ENCODE measurements at places on chromosomes 5 and 9. TPM values are rescaled to one million over a fixed set of nuclear protein-coding genes. Genes with fewer than 3 reads are reported as not detected.

Gene NOXA1
- total RNA-seq, result 0.52 TPM

Gene PCDHGB4
- total RNA-seq, result 4.7 TPM

Gene TTLL11
- 13.0 TPM for total RNA-seq

Gene IRX2
- total RNA-seq, result 0.52 TPM

Gene ADAMTS2
- total RNA-seq, result 29.7 TPM

Gene ZBED3
- 0.52 TPM for total RNA-seq

Gene SOHLH1
- under 0.01 TPM for total RNA-seq

Gene SMC2
- total RNA-seq, result 11.5 TPM

Gene LPAR1
- total RNA-seq, result 45.9 TPM

Gene MAST4
- 10.4 TPM for total RNA-seq

Gene CSF1R
- total RNA-seq, result 31.3 TPM

Gene TYRP1
- total RNA-seq, result not detected

Gene NR6A1
- 0.52 TPM for total RNA-seq

Gene ANXA1
- total RNA-seq, result 90.8 TPM

Gene DNAJC18
- total RNA-seq, result 16.2 TPM

Gene TNFSF8
- 1.0 TPM for total RNA-seq

Gene PCDH1
- total RNA-seq, result 20.9 TPM

Gene ZNF169
- 3.7 TPM for total RNA-seq

Gene OBP2B
- not detected for total RNA-seq

Gene PCDHA9
- 0.52 TPM for total RNA-seq

Gene PCDHB2
- total RNA-seq, result 2.6 TPM

Gene GRAMD2B
- total RNA-seq, result 8.9 TPM

Gene DMRT3
- under 0.01 TPM for total RNA-seq

Gene ANKRD55
- not detected for total RNA-seq

Gene SPATA31D4
- total RNA-seq, result not detected

Gene SHOC1
- not detected for total RNA-seq

Gene TMOD1
- total RNA-seq, result 45.9 TPM

Gene NIM1K
- total RNA-seq, result 0.52 TPM

Gene GAPT
- not detected for total RNA-seq

Gene C5orf58
- total RNA-seq, result not detected

Gene NTRK2
- 26.6 TPM for total RNA-seq

Gene FGF10
- 4.7 TPM for total RNA-seq

Gene DRD1
- not detected for total RNA-seq

Gene S100Z
- total RNA-seq, result not detected

Gene NRARP
- 2.1 TPM for total RNA-seq

Gene IFNA13
- total RNA-seq, result 0.52 TPM

Gene MARVELD2
- total RNA-seq, result 0.52 TPM

Gene FOXD4L3
- not detected for total RNA-seq

Gene CCNB1
- total RNA-seq, result 34.4 TPM

Gene KYAT1
- 2.1 TPM for total RNA-seq

Gene CTNND2
- 0.52 TPM for total RNA-seq

Gene BAG1
- 40.2 TPM for total RNA-seq

Gene SAXO1
- total RNA-seq, result not detected

Gene RAPGEF1
- 19.8 TPM for total RNA-seq

Gene HTR1A
- total RNA-seq, result not detected

Gene NME5
- total RNA-seq, result not detected

Gene CHSY3
- 12.5 TPM for total RNA-seq

Gene GRXCR2
- not detected for total RNA-seq

Gene RAD50
- total RNA-seq, result 5.7 TPM

Gene CRHBP
- total RNA-seq, result not detected

Gene TRPM3
- total RNA-seq, result 1.6 TPM

Gene SH3PXD2B
- total RNA-seq, result 12.0 TPM

Gene SMIM15
- 19.8 TPM for total RNA-seq

Gene LHX3
- not detected for total RNA-seq
